ENCODE measurements at places on chromosomes 1 and 21.
A peak's percentile ranks its signal among the peaks of the same experiment; 100 is the strongest.

- no peak for DNase-seq
These were observed 35.4 kb upstream of the FGGY start for GRCh38 chr1:59261537-59261936.

GRCh38 chr21:43877936-43878575 lies 13.0 kb downstream of the AGPAT3 start:
- DNase-seq: no peak

DNA sequence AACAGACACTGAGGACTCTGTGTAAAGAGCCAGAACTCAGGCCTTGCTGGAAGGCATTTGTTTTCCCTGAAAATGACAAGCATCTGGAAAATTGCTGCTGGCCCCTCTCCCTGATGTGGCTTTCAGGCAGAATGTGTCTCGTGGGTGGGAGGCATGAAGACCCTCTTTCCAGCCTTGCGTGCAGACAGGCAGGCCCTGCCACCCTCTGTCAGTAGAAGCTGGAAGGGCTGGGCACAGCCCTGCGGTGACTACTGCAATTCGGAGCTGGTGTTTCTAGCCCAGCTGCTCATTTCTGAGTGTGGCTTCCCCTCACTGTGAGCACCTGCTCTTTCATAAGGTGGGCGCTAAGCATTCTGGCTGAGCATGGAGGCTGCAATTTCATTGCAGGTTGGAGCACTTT lies 349.9 kb downstream of the PTPRU start:
- no peak for DNase-seq

- DNase-seq: no peak
These were observed 80.9 kb downstream of the FAF1 start for GRCh38 chr1:50879137-50879536.

- DNase-seq: peak; percentile 67
These were observed 179.0 kb downstream of the PTPRU start for GRCh38 chr1:29415156-29415830.

DNA sequence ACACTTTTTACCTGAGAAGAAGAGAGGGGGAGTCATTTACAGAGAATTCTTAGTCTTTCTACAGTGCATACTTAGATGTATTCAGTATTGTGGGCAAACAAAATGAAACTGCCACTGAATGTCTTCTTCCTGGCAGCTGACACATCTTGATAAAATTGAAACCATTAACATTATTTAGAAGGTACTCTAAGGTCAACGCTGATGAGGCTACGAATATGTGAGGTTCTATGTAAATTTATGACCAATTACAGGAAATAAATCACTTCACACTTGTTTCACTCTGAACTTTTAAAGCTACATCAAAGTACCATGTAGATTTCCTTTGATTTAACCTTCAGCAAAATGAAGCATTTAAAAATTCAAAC lies 51.3 kb upstream of the GFI1 start:
- no peak for DNase-seq

- no peak for DNase-seq
These were observed 14.7 kb downstream of the INTS3 start for GRCh38 chr1:153742411-153743142.

GRCh38 chr1:9455487-9456234 lies 83.6 kb upstream of the SLC25A33 start:
- DNase-seq: peak; percentile 51

DNA sequence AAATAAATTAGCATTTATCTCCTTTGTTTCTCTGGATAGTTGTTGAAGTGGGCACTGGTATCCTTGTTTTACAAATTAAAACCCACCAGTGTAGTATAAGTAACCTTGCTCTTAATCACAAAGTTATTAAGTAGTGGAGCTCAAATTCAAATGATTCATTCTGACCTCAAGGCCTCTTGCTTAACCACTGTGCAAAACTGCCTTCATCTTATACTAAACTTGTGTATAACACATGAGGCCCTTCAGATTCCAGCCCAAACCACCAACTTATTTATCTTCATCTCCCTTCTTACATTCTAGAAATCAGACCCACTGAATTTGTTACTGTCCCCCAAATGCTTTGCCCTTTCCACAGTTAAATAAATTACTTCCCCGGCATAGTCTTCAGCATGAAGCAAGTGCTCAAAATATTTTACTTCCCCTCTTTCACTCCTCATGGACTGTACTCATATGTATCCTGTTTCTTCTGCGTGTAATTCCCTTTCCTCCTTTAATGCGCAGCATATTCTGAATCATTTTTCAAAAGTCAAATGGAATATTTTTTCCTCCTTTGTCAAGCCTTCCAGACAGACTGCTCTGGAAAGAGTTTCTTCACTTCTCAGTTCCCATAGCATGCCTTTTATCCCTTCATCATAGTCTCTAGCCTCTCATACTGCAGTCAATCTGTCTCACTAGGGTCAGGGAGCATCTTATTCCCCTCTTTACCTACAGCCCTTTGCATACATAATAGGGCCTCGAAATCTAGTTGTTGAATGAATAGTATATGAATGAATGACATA lies 19.0 kb upstream of the DNASE2B start:
- DNase-seq: no peak

DNA sequence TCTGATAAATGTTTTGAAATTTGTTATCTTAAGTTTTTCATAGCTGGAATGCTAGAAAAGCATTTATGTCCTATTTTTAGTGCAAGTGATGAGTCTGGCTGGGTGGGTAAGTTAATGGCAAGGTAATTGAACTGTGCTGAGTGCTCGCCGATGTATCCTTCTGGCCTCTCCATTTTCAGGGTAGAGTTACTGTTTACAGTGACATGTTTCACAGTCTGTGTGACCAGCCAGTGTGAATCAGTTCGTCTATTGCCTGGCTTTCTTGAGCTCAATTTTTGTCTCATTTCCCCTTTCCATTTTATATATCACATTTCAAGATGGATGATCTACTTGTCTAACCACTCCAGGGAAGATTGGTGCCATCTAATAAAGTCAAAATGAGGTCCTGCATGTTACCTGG lies 44.1 kb downstream of the ITSN1 start:
- no peak for DNase-seq

Measured in NCI-H345 (cell line).